ENCODE measurements at places on chromosomes 4 and X.

DNA sequence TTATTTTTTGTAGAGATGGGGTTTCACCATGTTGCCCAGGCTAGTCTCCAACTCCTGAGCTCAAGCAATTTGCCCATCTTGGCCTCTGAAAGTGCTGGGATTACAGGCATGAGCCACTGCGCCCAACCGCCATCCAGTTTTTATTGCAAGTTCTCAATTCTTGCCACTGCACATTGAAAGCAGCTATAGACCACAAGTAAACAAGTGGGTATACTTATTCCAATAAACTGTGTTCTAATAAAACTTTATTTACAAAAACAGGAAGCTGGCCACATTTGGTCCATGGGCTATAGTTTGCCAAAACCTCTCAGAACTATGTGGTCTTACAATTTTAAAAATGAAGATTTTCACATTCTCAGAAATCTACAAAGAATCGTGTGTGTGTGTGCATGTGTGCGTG lies 313.6 kb upstream of the RASGEF1B start:
- DNase-seq = no peak

- DNase-seq = no peak
Observed at GRCh38 chr4:173093361-173093760, 75.2 kb upstream of the GALNT7 start.

DNA sequence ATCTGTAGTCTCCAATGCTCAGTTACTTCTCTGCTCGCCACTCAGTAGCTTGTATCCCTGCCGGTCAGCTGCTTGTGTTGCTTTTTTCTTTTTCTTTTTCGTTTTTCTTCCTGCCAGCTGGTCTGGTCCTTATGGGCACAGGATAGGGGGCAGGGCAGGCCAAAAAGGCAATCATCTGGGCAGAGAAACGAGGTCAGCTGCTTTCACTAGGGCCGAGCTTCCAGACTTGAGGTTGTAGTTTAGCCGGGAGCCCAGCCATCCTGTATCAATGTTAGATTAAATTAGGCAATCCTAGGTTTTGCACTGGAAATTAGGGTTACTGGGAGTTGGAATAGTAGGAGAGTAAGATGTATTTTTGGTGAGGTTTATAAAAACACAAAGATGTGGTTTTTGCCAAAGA lies 3.4 kb downstream of the ARSF start:
- no peak for DNase-seq

DNA sequence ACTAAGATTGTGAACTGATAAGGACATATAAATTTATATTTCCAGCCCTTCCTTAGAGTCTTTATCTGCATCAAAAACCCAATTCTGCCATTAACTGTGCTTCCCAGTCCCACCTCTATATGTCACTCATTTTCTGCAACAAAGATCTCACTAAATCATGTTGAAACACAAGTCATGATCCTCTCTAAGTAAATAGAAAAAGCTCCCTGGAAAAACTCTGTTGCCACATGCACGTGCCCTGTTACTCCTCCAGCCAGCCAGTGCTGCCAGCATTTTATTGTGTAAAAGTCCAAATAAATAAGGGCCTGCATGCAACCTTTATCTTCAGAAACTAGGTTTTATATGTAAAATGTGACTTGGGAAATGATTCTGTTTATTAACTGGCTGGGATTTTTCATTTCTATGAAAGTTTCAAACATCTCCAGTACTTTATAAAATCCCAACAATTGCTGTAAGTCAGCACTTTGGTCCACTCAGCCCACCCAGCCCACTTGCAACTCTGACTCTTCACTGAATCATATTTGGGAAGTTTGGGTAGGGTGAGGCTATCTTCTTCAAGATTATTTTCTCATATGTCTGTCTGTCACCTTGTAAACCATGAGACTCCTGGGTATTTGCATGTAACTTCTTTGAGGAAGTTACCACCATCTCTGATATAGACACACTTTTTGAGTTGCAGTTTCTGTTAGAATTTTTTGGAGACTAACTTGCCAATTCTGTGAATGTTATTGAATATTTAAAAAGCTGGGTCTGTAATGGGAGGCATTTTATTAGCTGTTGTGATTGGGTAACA lies 40.0 kb upstream of the SMARCA5 start:
- DNase-seq = no peak

DNA sequence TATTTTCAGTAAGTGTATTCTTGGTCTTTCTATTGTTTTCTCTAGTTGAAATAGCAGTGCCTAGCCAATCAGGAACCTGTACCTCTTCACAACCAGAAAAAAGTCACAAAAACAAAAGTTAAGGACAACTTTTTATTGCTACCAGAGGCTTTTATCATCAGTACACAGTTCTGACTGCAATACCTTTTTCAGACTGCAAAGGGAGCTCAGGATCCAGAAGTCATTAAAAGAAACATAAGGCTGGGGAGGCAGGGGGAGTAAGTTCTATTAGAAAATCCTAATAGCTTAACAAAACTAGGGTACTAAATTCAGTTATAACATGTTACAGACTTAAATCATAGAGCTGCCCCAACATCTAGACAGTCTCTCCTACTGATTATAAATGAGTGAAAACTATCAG lies 28.8 kb downstream of the CCNI start:
- DNase-seq = no peak

DNA sequence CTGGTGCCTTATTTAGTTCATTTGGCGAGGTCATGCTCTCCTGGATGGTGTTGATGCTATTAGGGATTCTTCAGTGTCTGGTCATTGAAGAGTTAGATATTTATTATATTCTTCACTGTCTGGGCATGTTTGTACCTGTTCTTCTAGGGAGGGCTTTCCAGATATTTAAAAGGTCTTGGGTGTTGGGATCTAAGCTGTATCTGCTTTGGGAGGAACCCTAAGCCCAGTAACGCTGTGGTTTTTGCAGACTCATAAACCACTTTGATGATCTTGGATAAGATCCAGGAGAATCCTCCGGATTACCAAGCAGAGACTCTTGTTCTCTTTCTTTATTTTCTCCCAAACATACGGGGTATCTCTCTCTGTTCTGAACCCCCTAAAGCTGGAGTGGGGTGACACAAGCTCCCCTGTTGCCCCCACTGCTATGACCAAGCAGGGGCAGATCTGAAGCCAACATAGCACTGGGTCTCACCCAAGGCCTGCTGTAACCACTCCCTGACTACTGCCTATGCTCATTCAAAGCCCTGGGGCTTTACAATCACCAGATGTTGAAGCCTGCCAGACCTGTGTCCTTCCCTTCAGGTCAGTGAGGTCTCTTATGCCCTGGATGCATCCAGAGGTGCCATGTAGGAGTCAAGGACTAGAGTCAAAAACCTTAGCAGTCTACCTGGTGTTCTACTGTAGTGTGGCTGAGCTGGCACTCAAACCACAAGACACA lies 187.6 kb downstream of the GUCY2F start:
- no peak for DNase-seq

- DNase-seq = no peak
Observed at GRCh38 chr4:129218897-129219296, 122.9 kb downstream of the C4orf33 start.

DNA sequence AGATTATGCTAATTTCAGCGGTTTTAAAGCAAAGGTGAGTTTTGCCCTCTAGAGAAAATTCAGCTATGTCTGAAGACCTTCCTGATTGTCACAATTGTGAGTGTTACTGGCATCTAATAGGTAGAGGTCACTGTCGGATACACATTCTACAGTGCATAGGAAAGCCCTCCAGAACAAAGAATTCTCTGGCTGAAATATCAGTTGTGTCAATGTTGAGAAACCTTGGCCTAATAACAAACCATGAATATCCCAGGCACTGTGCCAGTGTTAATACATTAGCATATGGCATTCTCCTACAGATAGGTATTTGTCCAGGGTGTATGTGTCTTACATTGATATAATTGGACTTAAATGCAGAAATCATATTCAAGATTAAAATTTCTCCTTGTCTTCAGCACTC lies 294.3 kb downstream of the FSTL5 start:
- DNase-seq = no peak

DNA sequence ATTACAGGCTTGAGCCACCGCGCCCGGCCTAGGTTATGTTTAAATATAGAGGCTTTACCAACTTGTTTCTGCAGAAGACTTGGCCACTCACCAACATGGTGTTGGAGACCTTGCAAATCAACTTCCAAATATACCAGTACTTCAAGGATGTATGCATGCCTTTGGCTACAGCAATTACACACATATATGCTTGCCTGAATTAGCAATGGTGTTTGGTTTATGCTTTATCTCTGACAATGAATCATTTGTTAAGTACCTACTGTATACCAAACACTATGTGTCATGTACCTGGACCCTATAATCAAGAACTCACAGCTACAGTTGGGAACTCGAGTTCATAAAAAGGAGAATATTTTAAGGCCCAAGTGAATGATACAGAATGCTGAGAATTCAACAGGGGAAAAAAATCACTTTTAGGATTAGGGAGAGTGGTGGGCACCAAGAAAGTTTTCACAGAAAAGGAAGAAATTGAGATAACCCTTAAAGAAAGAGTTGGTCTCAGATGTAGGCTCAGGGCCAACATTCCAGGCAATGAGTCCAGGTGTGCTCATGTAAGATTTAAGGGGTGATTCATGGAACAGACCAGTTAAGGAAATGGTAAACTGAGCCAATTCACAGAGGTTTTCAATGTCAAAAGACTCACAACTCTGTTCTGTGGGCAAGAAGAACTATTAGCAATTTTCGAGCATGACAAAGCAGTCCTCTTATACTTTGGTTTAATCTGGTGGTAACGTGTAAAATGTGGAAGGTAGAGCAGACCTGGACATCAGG lies 98.9 kb downstream of the BCOR start:
- DNase-seq = no peak

DNA sequence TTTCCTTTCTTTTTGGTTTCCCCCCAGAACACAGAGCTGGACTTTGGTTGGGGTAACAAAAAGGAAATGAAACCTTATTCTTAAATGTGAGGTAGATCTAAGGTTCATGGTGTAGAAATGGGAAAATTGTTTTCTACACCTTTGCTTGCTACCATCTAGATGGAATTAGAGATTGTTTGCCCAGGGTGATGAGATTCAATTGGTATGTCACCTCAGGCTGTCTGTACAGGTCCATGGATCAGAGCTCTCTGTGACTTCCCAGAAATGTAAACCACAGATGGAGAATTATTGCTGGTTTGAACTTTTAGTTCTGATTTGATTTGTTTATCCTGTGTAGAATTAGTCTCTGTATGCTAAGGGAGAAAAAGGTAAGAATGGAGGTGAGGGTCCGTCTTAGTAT lies 146.7 kb downstream of the PCDH7 start:
- no peak for DNase-seq

DNA sequence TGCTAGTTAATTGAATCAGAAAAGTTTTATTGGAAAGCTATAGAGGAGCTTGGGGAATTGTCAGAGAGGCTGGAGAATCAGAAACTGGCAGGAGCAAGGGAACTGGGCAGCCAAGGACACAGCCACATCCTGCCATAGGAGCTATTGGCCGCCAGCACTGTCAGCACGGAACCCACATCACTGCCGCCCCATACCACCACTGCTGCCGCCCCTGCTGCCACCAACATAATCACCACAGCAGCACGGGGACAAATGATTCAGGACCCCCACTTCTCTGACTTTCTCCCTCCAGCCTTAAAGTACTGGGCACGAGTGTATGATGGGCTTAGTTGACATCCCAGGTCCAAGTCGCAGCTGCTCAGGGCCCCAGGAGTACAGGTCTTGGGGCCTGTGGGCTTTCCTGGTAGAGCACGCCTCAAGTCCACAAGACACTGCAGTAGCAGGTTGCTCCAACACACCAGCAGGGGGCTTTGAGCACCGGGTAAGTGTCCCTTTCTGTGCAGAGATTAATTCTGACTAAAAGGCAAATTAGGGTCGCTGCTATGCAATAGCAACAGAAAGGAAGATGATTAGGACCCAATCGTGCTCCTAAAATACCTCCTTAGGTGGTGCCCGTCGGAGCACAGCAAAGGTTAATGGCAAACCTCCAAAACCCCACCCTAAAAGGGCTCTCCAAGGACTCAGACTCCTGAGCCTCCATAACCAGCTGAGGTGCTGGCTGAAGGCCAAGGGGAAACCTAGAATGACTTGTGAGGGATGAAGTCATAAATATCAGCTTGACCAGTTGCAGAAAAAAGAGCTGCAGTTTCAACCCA lies 6.9 kb downstream of the PJA1 start:
- DNase-seq = peak; percentile 73

DNA sequence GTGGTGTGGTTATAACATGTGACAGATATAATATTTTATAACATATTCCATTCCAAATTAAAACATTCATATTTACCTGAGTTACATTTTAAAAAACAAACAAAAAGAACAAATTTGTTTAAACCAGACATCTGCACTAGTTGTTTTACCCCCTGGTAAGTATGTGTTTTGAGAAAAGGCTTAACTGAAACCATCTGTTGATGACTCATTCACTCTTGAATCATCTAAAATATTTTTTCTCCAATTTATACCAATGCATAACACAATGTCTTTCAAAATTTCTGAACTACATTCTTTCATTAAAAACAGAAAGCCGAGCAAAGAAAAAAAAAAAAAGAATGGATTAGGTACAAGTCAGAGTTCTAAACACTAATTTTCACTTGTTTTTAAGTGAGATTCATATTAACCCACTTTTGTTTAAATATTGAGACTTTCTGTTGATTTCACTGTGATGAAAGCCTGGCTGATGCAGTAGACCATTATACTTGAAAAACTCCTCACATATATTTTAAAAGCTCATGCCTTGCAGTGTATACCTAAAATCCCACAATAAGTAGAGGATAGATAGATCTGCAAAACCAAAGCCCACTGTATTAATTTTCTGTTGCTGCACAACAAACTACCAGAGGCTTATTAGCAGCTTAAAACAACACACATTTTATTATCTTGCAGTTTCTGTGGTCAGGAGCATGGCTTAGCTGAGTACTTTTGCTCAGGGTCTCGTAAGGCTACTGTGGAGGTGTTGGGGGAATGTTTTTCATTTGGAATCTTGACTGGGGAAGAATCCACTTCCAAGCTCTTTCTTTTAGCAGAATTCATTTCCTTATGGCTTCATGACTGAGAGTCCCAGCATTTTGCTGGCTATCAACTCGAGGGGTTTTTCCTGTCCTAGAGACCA lies 221.5 kb downstream of the PCDH18 start:
- DNase-seq = no peak

GRCh38 chr4:152258391-152258790 lies 277.5 kb downstream of the FBXW7 start:
- DNase-seq = no peak

DNA sequence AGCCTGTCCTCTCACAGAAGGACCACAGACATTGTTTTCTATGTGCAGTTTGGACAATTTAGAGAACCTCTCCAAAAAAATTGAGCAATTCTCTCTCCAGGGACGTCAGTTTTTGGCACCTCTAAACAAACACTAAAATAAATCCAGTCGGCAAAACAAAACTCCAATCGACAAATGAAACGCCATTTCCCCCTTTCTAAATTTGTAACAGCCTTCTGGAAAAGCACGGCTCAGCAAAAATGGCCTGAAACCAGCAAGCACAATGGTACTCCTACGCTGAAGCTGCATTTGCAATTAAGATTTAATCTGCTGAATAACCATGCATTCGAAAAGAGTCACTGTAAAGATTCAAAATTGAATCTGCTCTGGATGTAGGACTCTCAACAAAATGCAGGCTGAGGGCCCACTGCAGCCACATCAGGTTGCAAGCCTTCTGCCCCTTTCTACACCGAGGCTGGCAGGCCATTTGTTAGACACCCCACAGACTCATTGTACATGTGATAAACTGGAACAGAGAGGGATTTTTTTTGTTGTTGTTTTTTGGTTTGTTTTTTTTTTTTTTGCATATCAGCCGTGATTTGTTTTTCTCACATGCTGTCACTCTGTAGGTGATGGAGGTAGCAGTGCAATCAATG lies 79.9 kb upstream of the MAP3K15 start:
- DNase-seq = peak; percentile 34

GRCh38 chrX:102599951-102600579 lies 750 bp downstream of the ARMCX5 start:
- DNase-seq = no peak

GRCh38 chr4:8835521-8836365 lies 35.9 kb downstream of the HMX1 start:
- DNase-seq = no peak

- DNase-seq = no peak
Observed at GRCh38 chr4:47543331-47543730, 58.3 kb downstream of the ATP10D start.
